NCI-H1048 (cell line): ENCODE measurements at places on chromosomes 11 and 22.
A peak's percentile ranks its signal among the peaks of the same experiment; 100 is the strongest.

DNA sequence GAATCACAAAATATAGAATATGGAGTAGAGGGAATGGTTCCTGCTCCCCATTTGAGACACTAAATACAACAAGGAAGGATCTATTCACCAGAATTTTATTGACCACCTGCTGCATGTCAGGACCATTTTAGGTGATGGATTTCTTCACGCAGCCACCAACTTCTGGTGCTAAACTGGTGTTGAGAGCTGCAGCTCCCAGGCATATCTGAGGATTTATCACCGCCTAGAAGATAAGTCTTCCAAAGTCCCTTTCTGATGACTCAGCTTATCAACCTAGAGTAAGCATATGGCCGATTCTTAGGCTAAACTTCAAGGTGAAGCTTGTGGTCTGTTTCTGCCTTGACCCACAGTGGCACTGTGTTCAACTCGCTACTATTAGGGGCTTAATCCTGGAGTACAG is 6.7 kb downstream of the DDI1 start:
- no peak for DNase-seq

DNA sequence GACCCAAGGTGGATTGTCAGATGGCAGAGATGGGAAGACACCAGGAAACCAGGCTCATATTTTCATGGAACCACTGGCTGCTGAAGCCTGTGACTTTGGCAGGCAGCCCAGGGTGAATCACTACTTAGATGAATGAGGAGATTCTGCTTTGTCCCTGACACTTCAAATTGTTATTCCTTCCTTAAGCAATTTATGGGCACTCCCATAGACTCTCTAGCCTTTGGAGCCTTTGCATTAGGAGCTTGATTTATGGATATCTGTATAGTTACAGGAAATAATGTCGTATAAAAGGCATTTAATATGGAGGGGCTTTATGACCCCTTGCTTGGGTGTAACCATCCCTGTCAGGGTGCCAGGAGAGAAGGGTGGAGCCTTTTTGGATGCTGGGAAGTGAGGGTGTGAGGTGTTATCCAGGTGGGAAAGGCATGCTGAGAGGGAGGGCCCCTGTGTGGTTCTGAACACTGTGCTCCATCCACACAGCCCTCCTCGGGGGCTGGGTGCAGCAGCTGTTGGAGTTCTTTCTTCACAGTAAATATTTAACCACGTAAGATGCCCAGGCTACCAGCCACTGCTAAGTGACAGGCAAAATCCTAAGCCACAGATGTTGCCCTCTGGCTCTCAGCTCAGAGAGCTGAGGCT is 35.3 kb downstream of the IL18 start:
- no peak for DNase-seq

- DNase-seq: no peak
Measured at GRCh38 chr11:33843018-33843417, 48.9 kb downstream of the LMO2 start.

- no peak for DNase-seq
Measured at GRCh38 chr22:38494498-38494897, 11.6 kb downstream of the DDX17 start.

- DNase-seq: no peak
Measured at GRCh38 chr11:63507511-63507910, 1.6 kb downstream of the LGALS12 start.

DNA sequence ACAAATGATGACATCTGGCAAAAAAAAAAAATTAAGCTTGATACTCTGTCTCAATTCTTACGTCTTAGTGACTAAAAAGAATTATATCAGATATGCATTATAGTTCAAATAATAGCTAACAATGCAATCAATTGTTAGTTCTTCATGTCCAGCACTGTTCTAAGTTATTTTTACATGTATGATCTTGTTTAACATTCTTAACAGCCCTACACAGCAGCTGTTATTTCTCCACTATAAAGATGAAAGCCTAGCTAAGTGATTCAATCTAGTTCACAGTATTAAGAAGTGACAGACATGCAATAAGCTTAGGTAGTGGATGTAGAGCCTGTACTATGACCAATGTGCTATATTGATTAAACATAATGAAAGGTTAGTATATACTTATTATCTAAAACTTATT is 4.1 kb downstream of the ZNF214 start:
- DNase-seq: no peak

DNA sequence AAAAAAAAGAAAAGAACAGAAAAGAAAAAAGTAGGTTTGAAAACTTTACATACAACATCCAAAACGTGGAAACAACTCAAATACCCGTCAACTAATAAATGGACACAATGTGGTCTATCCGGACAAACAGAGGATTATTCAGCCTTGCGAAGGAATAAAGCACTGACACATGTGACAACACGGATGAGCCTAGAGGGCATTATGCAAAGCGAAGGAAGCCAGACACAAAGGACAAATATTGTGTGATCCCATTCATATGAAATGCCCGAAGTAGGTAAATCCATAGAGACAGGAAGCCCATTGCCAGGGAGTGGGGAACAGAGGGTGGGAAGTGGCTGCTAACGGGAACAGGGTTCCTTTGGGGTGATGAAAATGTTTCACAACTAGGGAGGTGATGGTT is 11.8 kb downstream of the RFPL1 start:
- peak; percentile 63 for DNase-seq

- no peak for DNase-seq
Measured at GRCh38 chr11:104881117-104881794, 17.0 kb downstream of the CASP12 start.

GRCh38 chr22:17101475-17102296 is 16.9 kb downstream of the IL17RA start:
- no peak for DNase-seq

DNA sequence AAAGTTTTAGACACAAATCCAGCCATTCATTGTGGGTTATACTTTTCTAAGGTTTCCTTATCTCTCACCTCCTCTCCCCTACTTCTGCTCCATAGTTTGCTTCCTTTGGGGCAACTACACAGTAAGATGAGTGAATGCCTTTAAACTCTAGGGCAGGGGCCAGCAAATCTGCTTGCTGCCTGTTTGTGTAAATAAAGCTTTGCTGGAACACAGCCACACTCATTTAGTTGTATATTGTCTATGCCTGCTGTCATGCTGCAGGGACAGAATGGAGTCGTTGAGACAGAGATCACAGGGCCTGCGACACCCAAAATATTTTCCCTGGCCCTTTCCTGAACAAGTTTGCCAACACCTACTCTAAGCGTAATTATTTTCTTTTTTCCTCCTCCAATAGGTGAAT is 58.7 kb downstream of the TECTA start:
- DNase-seq: no peak

GRCh38 chr11:131671734-131672133 is 301.3 kb downstream of the NTM start:
- no peak for DNase-seq

DNA sequence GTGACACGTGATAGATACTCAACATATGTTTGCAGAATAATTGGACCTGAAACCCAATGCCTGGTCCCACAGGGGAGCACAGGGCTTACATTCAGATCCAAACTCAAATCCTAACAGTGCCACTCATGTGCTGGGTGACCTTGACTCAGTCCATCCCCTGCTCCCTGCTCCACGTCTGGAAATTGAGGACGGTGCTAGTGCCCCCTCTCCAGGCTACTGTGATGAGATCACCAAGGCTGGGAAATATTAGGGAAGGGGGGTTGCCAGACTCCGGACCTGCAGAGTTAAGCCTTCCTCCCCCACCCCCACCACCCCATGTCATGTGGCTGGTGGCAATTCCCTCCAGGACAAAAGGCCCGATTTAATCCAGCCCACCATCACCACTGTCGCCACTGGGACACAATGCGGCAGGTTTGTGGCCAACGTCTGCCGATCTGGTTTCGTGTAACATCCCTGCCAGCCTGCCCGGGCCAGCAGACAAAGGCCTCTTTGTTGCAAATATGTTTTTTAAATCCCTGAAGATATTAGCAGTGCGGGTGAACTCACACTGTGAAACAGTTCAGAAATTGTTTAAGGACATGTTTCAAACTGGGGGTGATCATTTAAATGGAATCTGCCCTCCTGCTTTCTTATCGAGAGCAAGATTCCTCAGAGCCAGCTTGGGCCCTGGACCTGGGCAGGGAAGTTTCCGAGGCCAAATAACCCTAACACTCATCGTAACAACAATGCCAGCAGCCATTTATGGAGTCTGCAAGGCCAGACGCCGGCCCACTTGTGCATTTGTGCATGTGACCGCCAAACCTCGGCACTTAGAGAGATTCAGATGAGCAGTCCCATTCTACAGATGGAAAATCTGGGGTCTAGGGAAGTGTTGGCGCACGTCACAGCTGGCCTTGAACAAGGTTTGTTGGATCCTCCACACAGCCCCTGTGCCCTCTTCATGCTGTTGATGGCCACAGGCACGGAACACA is 19.6 kb upstream of the MN1 start:
- DNase-seq: peak; percentile 72

- no peak for DNase-seq
Measured at GRCh38 chr11:92843455-92843854, 126.0 kb upstream of the MTNR1B start.

DNA sequence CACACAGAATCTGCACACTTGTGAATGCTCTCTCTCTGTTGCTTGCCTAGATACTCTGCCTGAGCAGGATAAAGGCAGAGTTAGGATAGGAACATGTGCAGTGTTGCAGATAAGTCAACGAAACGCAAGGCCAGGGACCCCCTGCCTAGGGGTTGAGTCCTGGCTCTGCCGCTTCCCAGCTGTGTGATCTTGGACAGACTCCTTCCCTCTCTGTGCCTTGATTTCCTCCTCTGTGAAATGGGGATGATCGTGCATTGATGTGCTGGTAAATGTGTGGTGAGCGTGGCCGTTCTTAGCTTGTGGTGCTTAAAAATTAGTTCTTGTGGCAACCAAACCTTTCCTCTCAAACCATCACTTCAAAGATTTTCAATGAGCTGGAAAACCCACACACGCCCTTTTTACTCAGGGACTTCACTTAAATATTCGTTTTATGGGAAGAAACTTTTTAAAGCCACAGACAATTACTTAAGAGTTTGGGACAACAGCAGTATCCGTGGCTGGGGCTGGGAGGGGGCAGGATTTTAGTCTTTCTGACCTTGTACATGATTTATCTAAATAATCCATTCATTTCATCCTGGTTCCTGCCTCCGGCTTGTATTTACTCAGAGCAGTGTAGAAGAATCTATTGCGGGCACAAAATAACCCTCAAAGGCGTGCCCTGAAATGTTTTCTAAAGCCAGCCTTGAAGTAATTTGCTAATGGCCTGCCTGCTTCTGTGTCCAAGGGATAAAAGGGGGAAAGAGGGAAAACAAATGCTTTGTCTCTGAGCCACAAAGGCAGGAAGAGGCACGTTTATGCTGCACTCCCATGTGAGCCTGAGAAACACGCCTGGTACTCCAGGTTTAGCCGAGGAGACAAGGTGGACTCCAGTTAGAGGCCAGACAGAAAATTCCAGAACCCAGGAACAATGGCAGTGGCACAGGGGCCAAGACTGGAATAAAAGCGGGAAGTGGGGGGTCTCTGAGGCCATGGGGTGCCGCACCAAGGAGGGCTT is 85.0 kb upstream of the CRYBB3 start:
- no peak for DNase-seq

GRCh38 chr22:27879923-27880322 is 39.1 kb downstream of the PITPNB start:
- no peak for DNase-seq

- DNase-seq: no peak
Measured at GRCh38 chr11:369336-370018, at the start of gene B4GALNT4. TSS of gene B4GALNT4 (plus strand) at chr11:369499. CDS start at chr11:369804, 305 bp downstream.

- DNase-seq: no peak
Measured at GRCh38 chr11:68042219-68043028, 3.6 kb downstream of the TCIRG1 start.

DNA sequence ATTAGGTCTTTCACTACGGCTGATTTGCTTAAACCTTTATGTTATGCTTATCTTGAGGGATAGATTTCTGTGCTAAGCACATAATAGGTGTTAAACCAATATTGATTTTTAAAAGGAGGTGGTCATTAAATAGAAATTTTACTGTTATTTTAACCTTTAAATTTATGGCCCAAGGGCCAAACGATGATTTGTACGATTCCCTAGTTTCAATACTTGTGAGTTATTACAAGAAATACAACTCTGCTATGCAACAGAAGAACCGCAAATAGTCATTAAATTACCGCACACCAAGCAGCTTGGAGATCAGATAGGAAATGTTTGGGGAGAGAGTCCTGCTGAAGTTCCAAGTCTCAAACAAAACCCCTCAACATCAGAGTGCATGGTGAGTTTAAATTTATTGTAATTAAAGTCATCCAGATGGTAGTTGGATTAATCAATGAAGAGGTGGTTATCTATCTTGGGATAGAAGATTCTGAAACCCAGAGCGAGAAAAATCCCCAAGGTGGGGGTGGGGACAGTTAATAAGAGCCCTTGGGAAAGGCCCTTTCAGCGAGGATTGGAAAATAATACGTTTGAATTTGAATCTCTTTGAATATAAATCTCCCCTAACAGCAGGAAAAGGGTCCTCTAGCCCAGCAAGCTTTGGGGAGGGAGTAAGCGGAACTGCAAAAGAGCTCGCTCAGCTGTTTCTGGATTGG is 805 bp upstream of the QSER1 start:
- DNase-seq: no peak

DNA sequence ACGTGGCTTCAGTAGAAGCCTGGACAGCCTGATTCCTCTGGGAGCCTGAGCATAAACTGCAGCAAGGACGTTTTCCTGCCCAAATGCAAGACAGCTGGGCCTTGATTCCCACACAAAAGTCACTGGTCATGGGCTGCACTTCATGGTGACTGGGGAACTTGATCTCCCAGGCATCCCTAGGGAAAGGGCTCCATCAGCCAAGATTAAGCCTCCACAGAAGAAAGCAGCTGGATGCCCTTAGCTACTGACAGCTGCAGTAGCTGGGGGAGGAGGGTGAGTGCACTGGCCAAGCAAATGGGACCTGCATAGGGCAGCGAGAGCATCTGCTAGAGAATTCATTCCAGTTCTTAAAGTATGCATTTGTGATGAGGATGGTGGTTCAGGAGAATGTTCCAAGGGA is 267.4 kb upstream of the ISX start:
- DNase-seq: no peak

- no peak for DNase-seq
Measured at GRCh38 chr11:114208377-114208776, 87.8 kb upstream of the NNMT start.

- no peak for DNase-seq
Measured at GRCh38 chr22:46053563-46054090, 76.7 kb upstream of the WNT7B start.

DNA sequence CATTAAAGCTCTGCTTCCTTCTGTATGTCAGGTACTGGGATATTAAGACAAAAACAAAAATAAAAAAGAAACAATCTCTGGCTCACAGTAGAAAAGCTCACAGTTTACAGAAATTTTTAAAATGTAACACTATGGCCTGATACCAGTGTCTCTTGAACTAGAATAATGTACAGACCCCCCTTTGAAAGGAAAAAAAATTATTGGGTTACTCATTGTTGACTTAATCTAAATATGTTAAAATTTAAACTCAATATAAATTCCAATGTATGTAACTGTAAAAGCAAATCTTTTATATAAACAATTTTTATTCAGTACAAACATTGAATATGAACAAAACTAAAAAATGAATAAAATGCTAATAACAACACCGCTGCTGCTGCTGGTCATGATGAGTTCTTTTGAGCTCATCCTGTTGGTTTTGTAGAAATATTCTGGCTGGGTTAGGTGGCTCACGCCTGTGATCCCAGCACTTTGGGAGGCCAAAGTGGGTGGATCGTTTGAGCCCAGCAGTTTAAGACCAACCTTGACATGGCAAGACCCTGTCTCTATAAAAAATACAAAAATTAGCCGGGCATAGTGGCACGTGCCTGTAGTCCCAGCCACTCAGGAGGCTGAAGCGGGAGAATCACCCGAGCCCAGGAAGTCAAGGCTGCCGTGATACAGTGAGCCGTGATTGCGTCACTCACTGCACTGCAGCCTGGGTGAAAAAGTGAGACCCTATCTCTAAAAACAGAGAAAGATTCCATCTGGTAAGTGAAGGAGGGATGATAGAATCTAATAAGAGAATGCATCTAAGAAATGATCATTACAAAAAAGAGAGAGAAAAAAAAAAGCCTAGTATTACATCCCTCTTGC is 11.8 kb upstream of the KCNE3 start:
- DNase-seq: no peak
